ENCODE measurements at places on chromosomes 3 and 15. TPM values are rescaled to one million over a fixed set of nuclear protein-coding genes. Genes with fewer than 3 reads are reported as not detected.
A peak's percentile ranks its signal among the peaks of the same experiment; 100 is the strongest.

GRCh38 chr15:85073556-85074194, 92.0 kb downstream of the PDE8A start:
- DNase-seq = peak; percentile 63

GRCh38 chr3:119608405-119609000, 10.8 kb downstream of the PLA1A start:
- DNase-seq = no peak

DNA sequence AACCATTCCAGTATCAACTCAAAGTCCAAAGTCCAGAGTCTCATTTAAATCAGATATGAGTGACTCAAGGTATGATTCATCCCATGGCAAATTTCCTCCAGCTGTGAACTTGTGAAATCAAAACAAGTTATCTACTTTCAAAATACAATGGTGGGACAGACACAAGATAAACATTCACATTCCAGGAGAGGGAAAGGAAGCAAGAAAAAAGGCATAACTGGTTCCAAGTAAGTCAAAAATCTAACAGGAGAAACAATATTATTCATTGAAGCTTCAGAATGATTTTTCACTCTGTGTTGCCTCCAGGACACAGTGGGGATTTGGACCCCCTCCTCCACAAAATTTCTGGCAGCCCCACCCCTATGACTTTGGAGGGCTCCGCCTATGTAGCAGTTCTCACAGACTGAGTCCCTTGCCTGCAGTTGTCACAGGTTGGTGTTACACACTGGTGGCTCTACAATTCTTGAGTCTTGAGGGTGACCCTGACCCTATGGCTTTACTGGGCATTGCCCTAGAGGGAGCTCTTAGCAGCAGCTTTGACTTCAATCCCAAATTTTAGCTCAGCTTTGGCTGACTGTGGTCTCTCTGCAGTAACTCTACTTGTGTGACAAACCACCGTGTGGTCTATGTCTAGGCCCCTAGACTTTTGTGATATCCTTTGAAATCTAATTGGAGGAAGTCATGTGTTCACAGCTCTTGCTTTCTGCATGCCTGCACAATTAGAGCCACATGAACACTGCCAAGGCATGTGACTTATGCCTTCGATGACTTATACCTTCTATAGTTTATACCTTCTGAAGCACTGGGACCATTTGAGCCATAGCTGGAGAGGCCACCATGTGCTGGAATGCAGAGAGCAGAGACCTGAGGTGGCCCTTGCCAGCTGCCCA, 644.2 kb downstream of the GRM7 start:
- no peak for DNase-seq

Gene OTOL1
- not detected for total RNA-seq

All from osteoblast (primary cell).